ENCODE measurements at places on chromosomes 16 and 17. TPM values are rescaled to one million over a fixed set of nuclear protein-coding genes. Genes with fewer than 3 reads are reported as not detected.

DNA sequence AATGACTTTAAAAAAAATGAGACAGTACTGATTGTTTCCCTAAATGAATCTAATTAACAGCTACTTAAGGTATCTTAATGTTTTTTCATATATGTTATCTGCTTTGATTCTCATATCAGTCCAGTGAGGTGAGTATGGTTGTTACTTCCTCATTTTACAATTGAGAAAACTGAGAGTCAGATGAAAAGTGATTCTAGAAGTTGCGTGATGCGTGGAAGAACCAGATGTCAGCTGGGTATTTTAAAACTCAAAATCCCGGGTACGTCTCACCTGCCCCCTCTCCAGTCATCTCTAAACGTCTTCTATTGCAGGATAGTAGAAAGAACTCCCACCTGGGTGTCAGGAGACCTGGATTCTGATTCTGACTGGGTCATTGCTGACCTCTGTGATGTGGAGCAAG lies 89.2 kb downstream of the MAP2K6 start:
- H3K4me1 ChIP-seq, result peaks cover 20% of the 10 kb centered on the region
- no peak for DNase-seq
- no peak overlapping the region for H3K27ac ChIP-seq
- H3K27me3 ChIP-seq, result no peaks in the 10 kb centered on the region
- H3K36me3 ChIP-seq, result no peaks in the 10 kb centered on the region

DNA sequence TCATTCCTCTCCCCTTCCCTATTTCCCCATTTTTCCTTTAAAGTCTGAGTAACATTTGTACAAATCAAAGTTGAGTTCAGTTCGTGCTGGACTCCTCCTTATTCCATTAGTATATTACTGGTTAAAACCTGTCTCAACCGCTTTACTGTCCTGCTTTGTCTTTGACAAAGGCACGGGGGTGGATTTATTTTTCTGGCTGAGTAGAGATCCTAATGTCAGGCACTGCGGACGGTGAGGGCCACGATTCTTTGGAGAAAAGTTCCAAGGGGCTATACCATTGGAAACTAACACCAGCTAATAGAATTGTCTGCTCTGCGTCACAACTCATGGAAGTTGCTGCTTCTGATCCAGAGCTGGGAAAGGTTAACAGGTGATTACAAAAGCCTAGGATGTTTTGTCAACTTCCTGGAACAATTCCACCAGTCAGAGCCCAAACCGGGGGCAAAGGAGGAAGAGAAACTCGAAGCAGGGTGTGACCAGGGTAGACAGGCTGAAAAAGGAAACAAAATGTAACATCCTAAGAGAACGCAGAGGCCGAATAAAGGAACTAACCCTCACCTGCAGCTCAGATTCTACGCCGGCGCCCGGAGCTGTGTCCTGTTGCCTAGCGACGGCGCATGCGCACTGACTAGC lies 12.4 kb downstream of the TAT start:
- DNase-seq, result no peak
- peak overlapping the region; percentile 87 for H3K27ac ChIP-seq
- no peaks in the 10 kb centered on the region for H3K36me3 ChIP-seq
- H3K4me1 ChIP-seq, result peaks cover 28% of the 10 kb centered on the region

- peak overlapping the region; percentile 56 for H3K4me3 ChIP-seq
- peak; percentile 84 for DNase-seq
- no peaks in the 10 kb centered on the region for H3K27me3 ChIP-seq
Observed at GRCh38 chr16:4328046-4328781, 12.3 kb downstream of the GLIS2 start.

KLHL10 gene
- 0.50 TPM for total RNA-seq

TMC5 gene
- total RNA-seq, result 62.1 TPM

GRCh38 chr16:66387817-66388332 lies 21.4 kb downstream of the CDH5 start:
- no peak overlapping the region for H3K4me3 ChIP-seq
- H3K36me3 ChIP-seq, result peaks cover 26% of the 10 kb centered on the region
- H3K4me1 ChIP-seq, result peaks cover 10% of the 10 kb centered on the region
- no peak for DNase-seq
- H3K27ac ChIP-seq, result no peak overlapping the region
- no peaks in the 10 kb centered on the region for H3K27me3 ChIP-seq

GLP2R gene
- total RNA-seq, result 3.4 TPM

DNA sequence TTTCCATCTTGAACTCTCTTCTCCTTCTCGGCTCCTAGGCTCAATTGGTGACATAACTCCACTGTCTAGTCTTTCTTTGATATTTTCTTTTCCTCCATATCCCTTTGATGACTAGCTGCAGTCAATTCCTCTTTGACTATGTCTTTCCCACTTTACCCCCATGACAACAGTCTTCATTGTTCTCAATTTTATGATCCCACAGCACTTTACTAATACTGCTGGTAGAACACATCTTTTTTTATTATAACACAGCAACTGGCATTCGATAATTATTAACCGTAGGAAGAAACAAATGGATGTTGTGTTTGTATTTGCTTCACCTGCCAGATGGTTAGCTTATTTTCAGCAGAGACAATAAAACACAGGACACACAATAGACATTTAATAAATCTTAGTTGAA lies 1.3 kb downstream of the KRTAP3-3 start:
- H3K4me3 ChIP-seq, result no peak overlapping the region
- H3K27ac ChIP-seq, result no peak overlapping the region
- no peaks in the 10 kb centered on the region for H3K36me3 ChIP-seq
- DNase-seq, result no peak

- H3K27me3 ChIP-seq, result no peaks in the 10 kb centered on the region
- no peak for DNase-seq
- H3K27ac ChIP-seq, result no peak overlapping the region
Observed at GRCh38 chr16:89693289-89693731, 6.8 kb downstream of the CDK10 start.

DNA sequence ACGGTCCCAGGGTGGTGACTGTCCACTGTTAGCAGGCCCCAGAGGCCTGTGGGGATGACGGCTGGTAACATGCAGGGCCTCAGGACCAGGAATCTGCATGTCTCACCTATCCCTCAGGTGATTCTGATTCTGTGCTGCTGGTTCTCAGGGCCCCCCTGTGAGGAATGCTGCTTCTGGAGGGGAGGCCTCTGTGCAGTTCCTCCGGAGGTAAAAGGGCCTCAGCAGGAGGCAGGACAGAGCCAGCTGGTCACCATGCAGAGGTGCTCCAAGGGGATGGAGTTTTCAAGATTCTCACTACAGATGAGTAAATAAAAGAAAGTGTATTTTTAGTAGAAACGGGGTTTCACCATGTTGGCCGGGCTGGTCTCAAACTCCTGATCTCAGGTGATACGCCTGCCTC lies 33.8 kb downstream of the CLEC16A start:
- H3K27ac ChIP-seq, result peak overlapping the region; percentile 80
- H3K4me1 ChIP-seq, result peaks cover 22% of the 10 kb centered on the region
- DNase-seq, result no peak
- peaks cover 78% of the 10 kb centered on the region for H3K36me3 ChIP-seq
- no peak overlapping the region for H3K4me3 ChIP-seq
- H3K27me3 ChIP-seq, result no peaks in the 10 kb centered on the region

GRCh38 chr17:41322094-41322902 lies 6.8 kb upstream of the KRTAP17-1 start:
- H3K27ac ChIP-seq, result no peak overlapping the region
- no peaks in the 10 kb centered on the region for H3K27me3 ChIP-seq
- no peaks in the 10 kb centered on the region for H3K36me3 ChIP-seq
- no peaks in the 10 kb centered on the region for H3K4me1 ChIP-seq
- DNase-seq, result no peak

DNA sequence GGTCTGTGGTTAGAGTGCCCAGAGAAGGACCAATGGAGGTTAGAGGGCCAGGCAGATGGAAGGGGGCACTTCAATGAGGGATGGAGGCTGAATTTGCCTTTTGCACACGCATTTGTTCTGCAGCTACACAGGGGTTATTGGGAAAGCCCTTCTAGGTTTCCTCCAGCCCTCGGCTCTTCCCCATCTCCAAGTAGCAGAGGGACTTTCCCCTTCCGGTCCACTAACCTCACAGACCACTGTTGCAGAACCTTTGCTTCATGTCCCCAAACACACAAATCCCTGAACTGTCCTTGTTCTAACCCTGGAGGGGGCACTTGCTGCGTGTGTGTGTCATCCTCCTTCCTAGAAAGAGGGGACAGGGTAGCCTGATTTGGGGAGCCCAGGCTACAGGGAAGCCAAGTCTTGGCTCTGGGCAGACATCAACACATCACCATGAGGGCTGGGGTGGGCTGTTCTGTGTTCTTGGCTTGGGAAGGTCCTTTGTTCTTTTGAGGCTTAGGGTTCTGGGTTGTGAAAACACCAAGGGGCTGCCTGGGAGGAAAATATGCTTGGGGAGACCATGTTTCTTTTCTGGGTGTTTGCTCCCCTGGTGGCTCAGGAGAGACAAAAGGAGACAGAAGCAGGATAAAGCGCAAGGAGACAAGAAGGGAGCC lies 7.3 kb upstream of the NR1D1 start:
- DNase-seq, result no peak
- H3K4me3 ChIP-seq, result peak overlapping the region; percentile 17
- no peaks in the 10 kb centered on the region for H3K36me3 ChIP-seq

DNA sequence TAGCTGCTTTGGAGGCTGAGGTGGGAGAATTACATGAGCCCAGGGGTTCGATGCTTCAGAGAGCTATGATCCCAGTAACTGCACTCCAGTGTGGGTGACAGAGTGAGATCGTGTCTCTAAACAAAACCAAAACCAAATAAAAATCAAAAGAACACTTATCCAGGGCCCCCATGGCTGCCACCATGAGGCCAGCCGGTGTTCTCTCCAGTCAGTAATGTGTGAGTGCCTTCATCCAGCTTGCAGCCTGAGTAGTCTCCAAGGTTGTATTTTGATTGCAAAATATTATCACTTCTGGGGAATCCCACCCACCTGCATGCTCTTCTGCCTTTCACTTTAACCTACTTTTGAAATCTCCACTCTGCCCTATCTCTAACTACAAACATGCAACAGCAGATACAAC lies 221.0 kb upstream of the WSB1 start:
- no peak overlapping the region for H3K4me3 ChIP-seq
- H3K27me3 ChIP-seq, result no peaks in the 10 kb centered on the region
- no peaks in the 10 kb centered on the region for H3K36me3 ChIP-seq
- no peaks in the 10 kb centered on the region for H3K4me1 ChIP-seq

DNA sequence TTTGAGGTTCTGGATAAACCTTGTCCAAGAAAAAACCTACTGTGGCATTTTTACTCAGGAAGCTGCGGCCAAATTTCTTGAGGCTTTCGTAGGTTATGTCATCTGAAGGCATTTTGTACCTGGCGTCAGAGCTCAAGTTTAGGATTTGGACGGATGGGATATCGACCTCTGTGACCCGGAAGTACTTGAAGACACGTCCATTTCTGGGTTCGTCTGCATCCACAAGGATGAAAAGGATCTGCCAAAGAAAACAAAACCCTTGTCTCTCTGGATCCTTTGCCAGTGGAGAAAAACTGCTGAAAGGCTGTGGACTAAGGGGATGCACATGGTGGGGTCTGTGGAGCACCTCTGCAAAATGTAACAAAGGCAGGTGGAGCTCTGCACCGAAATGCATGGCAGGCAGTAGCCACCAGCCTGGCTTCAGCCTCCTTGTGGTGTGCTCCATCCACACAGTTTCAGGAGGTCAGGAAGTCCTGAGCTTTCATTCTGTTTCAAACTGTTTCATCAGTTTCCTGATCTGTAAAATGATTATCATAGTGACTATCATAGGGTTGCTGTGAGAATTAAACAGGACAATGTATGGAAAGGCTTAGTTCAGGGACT lies 17.0 kb upstream of the UMOD start:
- H3K4me1 ChIP-seq, result no peaks in the 10 kb centered on the region
- H3K27me3 ChIP-seq, result peaks cover 4% of the 10 kb centered on the region
- H3K36me3 ChIP-seq, result no peaks in the 10 kb centered on the region

DNA sequence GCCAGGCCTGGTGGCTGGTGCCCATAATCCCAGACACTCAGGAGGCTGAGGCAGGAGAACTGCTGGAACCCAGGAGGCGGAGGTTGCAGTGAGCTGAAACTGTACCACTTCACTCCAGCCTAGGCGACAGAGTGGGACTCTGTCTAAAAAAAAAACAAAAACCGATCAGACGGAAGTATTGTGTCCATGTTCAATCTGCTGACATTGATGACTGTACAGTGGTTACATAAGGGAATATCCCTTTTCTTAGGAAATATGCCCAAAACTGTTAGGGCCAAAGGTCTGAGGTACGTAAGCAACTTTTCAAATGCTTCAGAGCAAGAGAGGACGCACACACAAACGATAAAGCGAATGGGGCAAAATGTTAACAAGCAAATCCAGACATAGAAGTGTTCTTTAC lies 69.8 kb upstream of the DNAH17 start:
- no peaks in the 10 kb centered on the region for H3K36me3 ChIP-seq
- H3K4me3 ChIP-seq, result no peak overlapping the region
- peak overlapping the region; percentile 74 for H3K27ac ChIP-seq
- H3K4me1 ChIP-seq, result peaks cover 15% of the 10 kb centered on the region

DNA sequence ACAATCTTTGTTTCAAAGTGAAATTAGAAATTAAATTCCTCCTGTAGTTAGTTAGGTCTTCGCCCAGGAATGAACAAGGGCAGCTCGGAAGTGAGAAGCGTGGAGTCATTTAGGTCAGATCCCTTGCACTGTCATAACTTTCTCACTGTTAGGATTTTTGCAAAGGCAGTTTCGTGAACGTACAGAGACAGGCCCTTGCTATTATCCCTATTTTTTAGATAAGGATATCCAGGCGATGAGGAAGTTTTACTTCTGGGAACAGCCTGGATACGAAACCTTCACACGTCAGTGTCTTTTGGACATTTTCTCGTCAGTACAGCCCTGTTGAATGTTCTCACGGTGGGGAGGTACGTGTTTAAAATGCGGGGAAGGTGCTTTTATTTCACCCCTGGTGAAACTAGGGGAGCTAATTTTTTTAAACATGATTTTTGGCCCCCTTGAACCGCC lies 318 bp upstream of the RBL2 start:
- no peak for DNase-seq
- peak overlapping the region; percentile 99 for H3K27ac ChIP-seq
- no peaks in the 10 kb centered on the region for H3K27me3 ChIP-seq
- no peaks in the 10 kb centered on the region for H3K36me3 ChIP-seq

- peaks cover 49% of the 10 kb centered on the region for H3K4me1 ChIP-seq
- H3K27ac ChIP-seq, result peak overlapping the region; percentile 31
- H3K4me3 ChIP-seq, result no peak overlapping the region
- H3K36me3 ChIP-seq, result no peaks in the 10 kb centered on the region
- no peak for DNase-seq
- no peaks in the 10 kb centered on the region for H3K27me3 ChIP-seq
Observed at GRCh38 chr16:15951852-15952251, 2.4 kb downstream of the ABCC1 start.

GRCh38 chr17:60231234-60231633 lies 81.5 kb downstream of the CA4 start:
- no peak for DNase-seq
- peaks cover 30% of the 10 kb centered on the region for H3K36me3 ChIP-seq
- no peak overlapping the region for H3K4me3 ChIP-seq
- no peaks in the 10 kb centered on the region for H3K27me3 ChIP-seq

GRCh38 chr16:25041471-25041870 lies 26.3 kb upstream of the ARHGAP17 start:
- no peak for DNase-seq
- H3K27me3 ChIP-seq, result no peaks in the 10 kb centered on the region
- H3K36me3 ChIP-seq, result no peaks in the 10 kb centered on the region

GRCh38 chr16:89934611-89935553 lies 11.7 kb downstream of the TUBB3 start:
- no peaks in the 10 kb centered on the region for H3K36me3 ChIP-seq
- no peaks in the 10 kb centered on the region for H3K27me3 ChIP-seq
- no peak overlapping the region for H3K27ac ChIP-seq
- H3K4me1 ChIP-seq, result no peaks in the 10 kb centered on the region
